ENCODE measurements at places on chromosomes 11 and 22.

- DNase-seq, result no peak
These were observed 9.6 kb upstream of the CDON start for GRCh38 chr11:126072141-126072741.

- no peak for DNase-seq
These were observed 107.8 kb upstream of the RASSF10 start for GRCh38 chr11:12901272-12901671.

- peak; percentile 44 for DNase-seq
These were observed 798 bp downstream of the AMPD3 start for GRCh38 chr11:10455637-10456487.

DNA sequence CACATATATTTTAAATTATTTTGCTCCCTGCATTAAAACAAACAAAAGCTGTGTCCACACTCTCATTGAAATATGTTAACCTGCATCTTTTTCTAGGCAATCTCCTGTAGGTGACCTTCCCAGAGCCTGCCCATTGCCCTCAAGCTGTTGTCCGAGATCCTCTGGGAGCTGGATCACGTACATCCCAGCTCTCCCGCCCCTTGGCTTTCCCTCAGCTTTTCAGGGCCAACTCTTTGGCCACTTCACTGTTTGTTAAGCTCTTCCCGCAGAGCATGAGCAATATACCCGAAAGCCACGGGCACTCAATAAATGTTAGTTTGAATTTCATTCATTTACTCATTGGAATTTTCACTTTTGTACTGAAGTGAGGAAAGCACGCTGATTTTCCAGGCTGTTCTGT lies 32.2 kb downstream of the ELMOD1 start:
- DNase-seq, result no peak

DNA sequence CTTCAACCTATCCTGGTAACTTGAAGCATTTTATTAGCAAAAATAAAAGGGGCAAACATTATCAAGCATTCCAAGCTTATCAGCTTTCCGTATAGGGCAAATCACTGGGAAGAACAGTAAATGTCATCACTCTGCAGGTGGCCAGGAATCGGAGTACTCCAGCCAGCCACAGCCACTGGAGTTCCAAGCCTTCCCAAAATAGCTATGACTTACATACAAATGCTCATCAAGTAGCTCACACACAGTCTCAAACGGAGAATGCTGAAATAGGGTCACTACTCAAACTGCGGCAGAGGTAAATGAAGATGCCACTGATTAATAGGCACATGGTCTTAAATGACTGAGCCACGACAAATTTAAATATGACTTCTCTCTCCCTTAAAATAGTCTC lies 2.1 kb downstream of the USP28 start:
- DNase-seq, result no peak

GRCh38 chr11:16784097-16784496 lies 45.6 kb downstream of the C11orf58 start:
- DNase-seq, result peak; percentile 41

GRCh38 chr11:134362192-134362901 lies 30.6 kb downstream of the GLB1L2 start:
- DNase-seq, result no peak

DNA sequence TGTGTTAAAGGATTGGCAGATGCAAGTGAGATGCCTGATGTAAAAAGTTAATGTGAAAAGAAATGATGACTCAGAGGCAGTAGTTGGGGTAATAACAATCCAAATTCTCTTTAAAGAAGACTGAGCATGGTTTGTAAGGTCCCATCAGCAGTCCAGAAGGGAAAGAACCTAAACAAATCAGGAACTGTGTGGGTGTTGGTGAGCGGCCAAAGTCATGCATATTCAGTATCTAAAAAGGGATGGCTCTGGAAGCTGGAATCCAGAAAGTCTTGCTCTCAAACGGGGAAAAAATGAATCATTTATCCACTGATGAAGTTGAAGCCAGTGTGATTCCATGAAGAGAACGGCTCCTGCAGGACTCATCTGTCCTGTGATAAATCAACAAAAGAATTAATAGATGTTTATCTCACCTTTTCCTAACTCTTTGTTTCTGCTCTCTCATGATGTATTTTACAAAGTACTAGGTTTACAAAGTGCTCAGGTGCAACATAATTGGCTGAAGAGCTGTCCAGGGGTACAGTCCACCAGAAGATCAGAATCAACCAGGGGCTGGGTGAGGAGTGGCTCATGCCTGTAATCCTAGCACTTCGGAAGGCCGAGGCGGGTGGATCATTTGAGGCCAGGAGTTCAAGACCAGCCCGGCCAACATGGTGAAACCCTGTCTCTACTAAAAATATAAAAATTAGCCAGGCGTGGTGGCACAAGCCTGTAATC lies 20.5 kb upstream of the SORL1-AS1 start:
- no peak for DNase-seq

- no peak for DNase-seq
These were observed 81.1 kb downstream of the BMAL1 start for GRCh38 chr11:13358596-13359270.
